NCI-H1048 (cell line): ENCODE measurements at places on chromosomes 3 and 15.

DNA sequence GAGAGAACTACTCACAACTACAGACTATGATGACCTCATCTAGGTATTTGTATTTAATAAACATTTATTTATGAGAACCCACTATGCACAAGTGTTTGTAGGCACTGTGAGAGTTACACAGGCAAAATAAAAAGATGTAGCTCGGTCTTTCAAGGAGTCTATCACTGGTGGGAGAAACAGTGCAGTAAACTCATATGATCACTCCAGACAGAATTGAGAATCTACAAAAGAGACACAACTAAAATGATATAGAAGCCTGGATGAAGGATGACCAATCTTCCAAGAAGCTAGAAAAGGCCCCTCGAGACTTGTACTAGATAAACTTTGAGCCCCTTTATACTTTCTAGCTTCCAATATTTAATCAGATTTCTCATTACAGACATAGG lies 70.2 kb upstream of the ZBTB20 start:
- no peak for DNase-seq

GRCh38 chr15:60212536-60212935 lies 185.2 kb downstream of the ANXA2 start:
- DNase-seq = no peak

DNA sequence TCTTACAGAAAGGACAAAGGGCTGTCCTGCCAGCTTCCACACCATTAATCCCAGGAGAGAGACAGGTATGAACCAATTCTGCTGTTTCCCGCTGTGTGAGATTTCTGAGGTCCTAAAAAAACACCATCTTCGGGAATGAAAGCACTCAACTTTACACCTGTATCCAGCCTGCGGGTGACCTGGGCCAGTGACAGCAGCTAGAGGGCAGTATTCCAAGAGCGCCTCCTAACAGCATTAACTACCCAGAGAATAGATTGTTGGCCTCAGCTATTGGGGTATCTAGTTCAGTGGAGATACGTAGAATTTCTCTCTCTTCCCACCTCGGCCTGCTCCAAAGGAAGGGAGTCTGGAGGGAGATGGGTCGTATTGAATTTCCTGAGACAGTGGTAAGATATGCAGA lies 55.1 kb downstream of the WDR76 start:
- DNase-seq = no peak

- no peak for DNase-seq
These were observed 218.1 kb downstream of the MAGI1 start for GRCh38 chr3:65820600-65820999.

DNA sequence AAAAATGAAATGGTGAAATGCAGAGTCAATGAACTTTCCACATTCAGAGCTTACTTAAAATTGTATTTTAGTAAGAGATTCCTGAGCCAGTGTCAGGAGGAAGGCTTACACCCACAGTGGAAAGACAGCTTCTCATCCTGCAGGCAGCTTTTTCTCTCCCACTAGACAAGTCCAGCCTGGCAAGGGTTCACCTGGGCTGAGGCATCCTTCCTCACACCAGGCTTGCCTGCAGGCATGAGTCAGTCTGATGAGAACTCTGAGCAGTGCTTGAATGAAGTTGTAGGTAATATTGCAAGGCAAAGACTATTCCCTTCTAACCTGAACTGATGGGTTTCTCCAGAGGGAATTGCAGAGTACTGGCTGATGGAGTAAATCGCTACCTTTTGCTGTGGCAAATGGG lies 3.1 kb downstream of the CCR4 start:
- DNase-seq = no peak

GRCh38 chr15:73240866-73241499 lies 127.8 kb downstream of the HCN4 start:
- peak; percentile 28 for DNase-seq

DNA sequence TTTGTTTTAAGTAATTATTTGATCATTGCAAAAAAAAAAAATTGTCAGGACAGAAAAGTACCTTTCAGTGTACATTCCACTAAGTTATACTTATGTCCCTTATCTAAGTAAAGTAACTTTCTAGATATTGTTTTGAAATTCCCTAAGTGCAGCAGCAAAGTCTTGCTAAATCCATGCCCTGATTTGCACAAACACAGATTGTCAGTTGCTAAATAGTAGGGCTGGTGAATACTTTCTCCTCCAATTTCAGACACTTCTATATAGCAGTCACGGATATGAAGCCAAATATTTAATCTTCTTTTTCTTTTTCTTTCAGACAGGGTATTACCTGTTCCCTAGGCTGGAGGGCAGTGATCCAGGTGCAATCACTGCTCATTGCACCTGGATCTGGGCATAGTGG lies 12.9 kb downstream of the LRRC2 start:
- DNase-seq = no peak

GRCh38 chr3:14706096-14706495 lies 31.2 kb downstream of the C3orf20 start:
- no peak for DNase-seq

- DNase-seq = no peak
These were observed 887 bp downstream of the OXTR start for GRCh38 chr3:8768364-8769087.

DNA sequence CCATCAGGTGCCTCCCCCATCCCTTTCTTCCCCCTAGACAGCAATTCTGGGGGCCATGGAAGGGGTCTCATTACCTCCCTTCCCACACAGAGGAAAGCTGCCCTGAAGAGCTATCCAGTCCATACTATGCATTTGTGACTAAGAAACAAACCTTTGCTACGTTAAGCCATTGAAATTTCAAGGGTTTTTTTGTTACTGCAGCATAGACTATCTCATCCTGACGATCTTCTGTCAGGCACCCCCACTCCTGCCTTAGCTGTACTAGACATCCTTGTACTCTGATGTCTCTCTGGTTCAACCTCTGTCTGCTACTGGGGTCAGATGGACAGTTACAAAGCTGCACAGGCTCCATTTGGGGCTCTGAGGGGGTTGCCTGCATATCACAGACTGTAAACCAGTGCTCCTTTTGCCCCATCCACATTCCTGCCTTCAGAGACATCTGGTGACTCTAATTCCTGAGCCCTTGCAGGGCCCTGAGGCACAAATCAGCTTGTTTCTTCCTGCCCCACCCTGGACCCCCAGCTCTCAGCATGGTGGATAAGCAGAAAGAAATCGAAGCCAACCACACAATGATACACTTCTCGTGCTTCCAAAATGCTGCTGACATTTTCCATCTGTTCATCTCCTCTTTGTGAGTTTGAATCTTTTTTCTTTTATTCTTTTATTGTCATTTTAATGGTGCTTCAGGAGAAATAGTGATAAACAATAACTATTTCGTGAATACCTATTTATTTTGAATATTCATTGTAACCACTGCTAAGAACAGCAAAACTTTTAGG lies 21.6 kb upstream of the NSMCE3 start:
- DNase-seq = no peak

GRCh38 chr15:42102646-42103235 lies 8.4 kb upstream of the PLA2G4D start:
- DNase-seq = no peak

DNA sequence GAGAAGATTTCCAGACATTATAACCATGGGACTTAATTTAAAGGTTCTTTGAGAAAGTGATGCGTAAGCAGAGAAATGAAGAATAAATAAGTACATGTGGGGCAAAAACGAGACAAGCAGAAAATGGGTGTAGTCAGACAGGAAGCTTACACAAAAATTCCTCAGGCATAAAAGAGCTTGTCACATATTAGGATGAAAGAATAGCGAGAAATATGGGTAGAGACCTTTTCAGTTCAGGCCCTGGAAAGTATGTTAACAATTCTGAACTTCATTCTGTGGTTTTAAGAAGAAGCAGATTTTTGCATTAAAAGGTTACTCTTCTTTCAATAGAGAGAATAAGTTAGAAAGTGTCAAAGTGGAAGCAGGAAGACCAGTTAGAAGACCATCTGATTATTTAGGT lies 352.4 kb downstream of the ROBO1 start:
- DNase-seq = no peak

DNA sequence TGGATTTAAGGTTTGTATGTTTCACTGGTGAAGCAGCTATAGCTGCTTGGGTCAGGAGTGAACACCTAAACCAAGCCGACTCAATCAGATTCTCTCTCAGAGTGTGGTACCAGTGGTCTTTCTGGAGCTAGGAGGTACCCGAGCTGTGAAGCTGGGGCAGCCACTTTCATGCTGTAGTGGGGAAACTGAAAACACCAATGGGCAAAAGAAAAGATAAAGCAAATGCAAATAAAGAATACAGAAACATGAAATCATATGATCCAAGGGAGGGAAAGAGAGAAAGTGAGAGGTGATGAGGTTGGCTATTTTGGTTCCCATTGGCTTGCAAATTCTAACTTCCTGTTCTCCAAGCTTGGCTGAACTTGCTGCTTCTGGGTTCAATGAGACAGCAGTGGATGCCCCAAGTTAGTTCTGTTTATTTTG lies 212.3 kb upstream of the CFAP20DC start:
- DNase-seq = no peak

DNA sequence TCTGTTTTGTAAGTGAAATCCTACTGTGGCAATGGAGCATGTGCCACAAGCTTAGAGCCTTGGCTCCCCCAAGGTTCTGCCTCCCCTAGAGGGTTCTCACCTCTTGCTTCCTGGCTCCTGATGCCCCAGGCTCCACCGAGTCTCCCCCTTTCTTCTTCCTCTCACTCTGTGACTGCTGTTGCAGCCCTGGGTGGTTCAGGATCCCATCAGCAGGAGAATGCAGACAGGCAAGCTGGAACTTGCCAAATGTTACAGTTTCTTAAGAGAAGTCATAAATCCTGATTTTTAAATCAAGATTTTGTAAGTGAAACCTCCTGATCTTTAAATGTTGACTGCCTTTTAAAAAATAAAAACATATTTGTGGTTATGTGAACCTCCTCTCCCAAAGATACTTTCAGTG lies 133.9 kb downstream of the CCNL1 start:
- DNase-seq = no peak

DNA sequence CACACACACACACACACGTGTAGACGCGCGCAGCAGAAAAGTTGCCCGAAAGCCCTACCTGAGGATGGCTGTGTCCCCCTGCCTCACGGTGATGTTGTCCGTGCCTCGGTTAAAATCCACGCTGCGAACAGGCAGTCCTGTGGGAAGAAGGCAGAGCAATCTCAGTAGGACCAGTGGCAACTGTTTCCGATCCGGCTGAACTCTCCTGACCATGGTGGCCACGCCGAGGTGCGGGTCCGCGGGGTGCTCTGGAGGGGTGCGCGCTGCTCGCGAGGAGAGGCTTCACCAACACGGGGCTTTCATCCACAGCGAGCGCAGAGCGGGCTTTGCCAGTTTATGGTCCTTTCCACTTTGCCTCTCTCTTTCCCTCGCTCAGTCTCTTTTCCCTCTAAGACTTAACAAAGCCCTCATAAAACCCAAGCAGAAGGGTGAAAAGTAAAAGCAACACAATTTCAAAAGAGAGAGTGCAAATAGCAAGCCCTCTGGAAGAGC lies 422 bp downstream of the LSAMP start:
- no peak for DNase-seq

DNA sequence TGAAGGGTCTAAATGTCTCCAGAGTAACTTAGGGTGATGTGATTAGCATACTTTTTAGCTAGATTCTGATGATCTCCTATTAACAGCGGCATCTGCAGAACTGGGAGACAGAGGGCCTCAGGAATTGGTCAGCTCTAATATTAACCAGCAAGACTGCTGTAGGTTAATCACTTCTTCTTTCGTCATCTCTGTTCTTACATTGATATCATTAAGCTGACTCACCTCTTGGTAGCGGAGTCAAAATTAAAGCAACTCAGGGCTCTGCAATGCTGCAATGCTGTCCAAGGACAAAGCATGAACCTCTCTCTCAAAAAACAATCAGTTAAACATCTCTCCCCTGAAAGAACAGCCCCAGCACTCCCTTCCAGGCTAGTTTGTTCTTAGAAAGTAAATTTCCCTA lies 57.5 kb upstream of the TRA2B start:
- no peak for DNase-seq

DNA sequence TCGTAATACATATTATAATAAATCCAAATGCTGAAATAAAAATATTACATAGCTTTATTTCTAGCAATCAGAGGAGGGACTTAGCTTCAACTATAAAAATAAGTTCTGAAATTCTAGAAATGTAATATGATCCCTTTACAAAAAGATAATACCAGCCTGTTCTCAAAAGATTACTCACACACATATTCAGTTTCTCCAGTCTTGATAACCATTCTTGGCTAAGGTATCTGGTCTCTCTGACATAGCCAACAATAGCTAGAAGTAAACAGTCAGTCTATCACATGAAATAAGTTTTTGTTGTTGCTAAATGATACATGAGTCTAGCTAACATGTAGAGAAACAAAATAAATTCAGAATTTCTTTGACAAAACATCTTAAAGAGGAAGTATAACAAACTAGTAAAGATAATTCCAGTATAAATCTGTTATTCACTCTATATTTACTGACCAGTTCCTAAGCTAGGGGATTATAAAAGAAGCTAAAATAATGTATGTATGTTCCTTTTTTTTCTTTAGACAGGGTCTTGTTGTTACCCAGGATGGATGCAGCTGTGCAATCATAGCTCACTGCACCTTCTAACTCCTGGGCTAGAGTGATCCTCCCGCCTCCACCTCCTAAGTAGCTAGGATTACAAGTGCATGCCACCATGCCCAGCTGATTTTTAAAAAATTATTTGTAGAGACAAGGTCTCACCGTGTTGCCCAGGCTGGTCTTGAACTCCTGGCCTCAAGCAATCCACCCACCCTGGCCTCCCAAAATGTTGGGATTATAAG lies 170.6 kb downstream of the TBL1XR1 start:
- DNase-seq = no peak

- no peak for DNase-seq
These were observed 27.9 kb downstream of the FBXO45 start for GRCh38 chr3:196596355-196596754.

- DNase-seq = no peak
These were observed 270.2 kb downstream of the ROBO1 start for GRCh38 chr3:79497447-79498111.

- DNase-seq = no peak
These were observed 46.0 kb upstream of the GLCE start for GRCh38 chr15:69114331-69114928.

DNA sequence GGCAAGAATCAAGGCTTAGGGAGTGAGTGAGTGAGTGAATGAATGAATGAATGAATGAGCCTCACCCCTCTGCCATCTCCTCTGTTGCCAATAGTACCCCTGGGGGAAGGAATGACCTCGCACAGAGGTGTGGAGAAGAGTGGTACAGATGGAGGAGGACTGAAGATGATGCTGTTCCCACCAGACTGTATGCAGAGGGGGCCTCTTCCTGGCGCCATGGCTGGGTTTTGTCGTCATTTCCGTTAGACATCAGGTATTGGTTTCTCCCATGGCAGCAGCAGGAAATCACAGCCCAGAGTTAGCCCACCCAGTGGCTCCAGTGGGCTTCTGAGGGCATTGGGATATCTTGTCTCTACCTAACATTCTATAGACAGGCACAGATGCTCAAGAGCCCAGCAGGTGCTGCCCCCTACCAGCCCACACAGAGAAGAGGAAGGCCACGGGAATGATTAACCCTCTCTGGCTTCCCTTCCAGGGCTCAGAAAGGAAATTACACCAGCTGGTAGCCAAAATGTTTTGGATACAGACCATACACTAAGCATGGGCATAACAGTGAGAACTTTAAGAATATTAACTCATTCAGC lies 109.8 kb upstream of the SLC6A11 start:
- no peak for DNase-seq
